ENCODE measurements at places on chromosomes 7 and 10.

GRCh38 chr10:19017116-19017890 lies 31.3 kb upstream of the MALRD1 start:
- ATAC-seq: no peak

DNA sequence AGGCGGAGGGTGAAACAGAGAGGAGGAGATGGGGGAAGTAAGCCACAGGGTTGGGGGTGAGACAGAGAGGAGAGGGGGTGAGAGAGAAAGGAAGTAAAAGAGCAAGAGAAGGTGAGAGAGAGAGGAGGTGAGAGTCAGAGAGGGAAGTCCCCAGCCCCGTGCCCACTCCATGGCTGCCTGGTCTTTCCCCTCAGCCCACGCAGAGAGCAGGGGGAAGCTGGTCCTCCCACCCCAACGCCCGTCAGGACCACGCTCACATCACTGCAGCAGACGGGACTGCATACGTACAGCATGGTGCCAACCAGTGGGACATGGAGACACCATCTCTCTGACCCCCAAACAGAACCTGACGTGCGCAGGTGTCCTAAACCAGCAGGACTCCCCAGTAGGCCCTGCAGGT lies 12.1 kb upstream of the PDGFA start:
- ATAC-seq: no peak

GRCh38 chr7:75711656-75712514 lies 26.9 kb downstream of the HIP1 start:
- ATAC-seq: no peak

DNA sequence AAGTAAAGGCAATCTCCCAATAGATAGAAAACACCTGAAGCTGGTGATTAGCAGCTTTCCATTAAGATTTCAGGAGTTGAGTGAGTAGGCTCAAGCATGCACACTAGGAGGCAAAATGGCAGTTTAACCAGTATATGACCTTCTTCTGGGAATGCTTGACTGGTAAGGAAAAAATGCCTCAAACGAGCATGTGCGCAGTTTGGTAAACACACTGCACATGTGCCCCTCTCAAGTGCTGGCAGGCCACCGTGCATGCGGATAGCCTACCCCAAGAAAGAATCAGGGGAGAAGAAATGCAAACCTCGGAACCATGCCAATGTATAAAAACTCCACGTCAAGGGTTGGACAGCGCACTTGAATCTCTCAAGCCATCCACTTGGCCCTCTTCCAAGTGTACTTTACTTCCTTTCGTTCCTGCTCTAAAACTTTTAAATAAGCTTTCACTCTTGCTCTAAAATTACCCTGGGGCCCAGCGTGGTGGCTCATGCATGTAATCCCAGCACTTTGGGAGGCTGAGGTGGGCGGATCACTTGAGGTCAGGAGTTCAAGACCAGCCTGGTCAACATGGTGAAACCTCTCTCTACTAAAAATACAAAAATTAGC lies 98.8 kb upstream of the CDK1 start:
- ATAC-seq: no peak

- no peak for ATAC-seq
These were observed 100.9 kb downstream of the XRCC2 start for GRCh38 chr7:152574892-152575548.

- ATAC-seq: no peak
These were observed 207.6 kb downstream of the SKIDA1 start for GRCh38 chr10:21317902-21318301.

DNA sequence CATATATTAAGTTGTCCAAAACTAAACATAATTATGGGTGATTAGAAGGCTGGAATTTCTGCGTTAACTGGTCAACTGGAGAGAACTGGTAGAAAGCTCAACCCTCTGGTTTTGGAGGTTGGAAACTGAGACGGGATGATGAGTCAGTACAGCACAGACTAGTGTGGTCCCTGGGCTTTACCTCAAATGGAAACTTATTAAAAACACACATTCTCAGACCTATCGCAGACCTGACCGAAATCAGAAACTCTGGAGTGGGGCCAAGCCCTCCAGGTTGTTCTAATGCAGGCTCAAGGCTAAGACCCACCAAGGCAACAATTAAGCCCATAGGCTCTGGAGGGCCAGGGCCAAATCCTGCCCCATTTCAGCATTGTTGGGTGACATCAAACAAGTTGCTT lies 136.9 kb downstream of the KCNMA1 start:
- ATAC-seq: no peak

DNA sequence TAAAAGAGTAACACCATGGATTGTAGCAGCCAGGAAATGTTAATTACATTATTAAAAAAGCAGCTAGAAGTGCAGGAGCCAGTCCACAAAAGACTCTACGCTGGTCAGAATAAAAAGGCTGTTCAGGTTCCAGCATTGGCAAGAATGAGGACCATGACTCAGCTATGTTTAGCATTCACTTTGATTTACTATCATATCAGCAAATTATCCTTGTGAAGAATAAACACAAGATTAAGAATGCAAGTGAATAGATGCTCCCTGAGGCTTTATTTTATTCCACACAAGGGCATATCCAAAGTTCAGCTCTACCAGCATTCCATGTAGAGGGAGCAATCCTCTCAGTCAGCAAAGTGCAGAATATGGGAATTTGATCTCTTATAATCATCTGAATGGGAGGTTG lies 13.6 kb downstream of the DGKB start:
- no peak for ATAC-seq

Measured in esophagus mucosa (tissue), 1 donor.